Temporal lobe (tissue), 4 donors: ENCODE measurements at places on chromosomes 4 and X. TPM values are rescaled to one million over a fixed set of nuclear protein-coding genes. Genes with fewer than 3 reads are reported as not detected.

The TGIF2LX gene
- total RNA-seq: not detected

The FHIP1A gene
- 3.7 TPM for total RNA-seq

The GAGE12E gene
- total RNA-seq: not detected

The MAGEB3 gene
- not detected for total RNA-seq

The UGT2A1 gene
- total RNA-seq: not detected

The HSFX3 gene
- total RNA-seq: not detected
